ENCODE measurements at places on chromosomes 1 and 21.

GRCh38 chr1:201006450-201006849 is 17.1 kb downstream of the KIF21B start:
- no peak for DNase-seq

DNA sequence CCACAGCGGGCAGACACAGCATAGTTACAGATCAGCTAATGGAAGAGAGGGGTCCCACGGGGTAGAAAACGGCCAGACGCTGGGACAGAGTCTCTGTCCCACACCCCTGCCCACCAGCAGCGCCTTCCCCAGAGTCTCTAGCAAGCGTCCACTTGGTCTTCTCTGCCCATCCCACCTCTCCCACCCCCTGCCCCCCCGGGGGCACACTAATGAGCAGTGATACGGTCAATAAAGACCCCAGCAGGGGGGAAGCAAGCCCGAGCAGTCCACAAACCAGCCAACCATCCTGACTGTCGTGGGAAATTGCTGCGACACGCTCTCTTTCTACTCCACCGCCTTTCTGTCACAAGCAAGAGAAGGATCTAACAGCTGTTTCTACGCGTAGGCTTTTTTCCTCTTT is 374.7 kb downstream of the NPHP4 start:
- no peak for DNase-seq

DNA sequence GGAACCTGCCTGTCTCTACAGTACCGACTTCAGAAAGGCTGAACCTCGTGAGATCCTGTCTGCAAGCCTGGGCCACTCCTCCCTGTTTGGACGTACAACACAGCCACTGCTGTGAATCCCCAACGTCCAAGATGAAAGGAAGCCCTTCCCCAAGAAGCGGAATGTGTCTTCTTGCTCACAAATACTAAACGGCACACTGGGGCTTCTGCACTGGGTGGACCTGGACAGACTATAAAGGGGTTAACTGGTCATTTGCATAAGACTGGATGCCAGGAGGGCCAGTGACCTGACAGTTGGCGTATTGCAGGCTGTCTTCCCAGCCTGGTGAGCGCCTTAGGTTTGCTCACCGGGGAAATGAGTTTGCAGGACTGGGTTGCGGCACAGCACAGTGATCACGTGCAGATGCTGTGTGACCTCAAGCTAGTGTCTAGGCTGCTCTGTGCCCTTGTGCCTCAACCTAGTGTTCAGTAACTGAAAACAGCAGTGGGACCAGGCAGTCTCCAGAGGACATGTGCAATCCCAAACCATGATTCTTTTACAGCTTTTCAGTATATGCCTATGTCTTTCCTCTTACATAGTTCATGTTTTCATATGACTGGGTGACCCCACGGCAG is 19.5 kb upstream of the AJAP1 start:
- no peak for DNase-seq

- DNase-seq, result no peak
Observed at GRCh38 chr1:95370691-95371562, 136.9 kb downstream of the RWDD3 start.

DNA sequence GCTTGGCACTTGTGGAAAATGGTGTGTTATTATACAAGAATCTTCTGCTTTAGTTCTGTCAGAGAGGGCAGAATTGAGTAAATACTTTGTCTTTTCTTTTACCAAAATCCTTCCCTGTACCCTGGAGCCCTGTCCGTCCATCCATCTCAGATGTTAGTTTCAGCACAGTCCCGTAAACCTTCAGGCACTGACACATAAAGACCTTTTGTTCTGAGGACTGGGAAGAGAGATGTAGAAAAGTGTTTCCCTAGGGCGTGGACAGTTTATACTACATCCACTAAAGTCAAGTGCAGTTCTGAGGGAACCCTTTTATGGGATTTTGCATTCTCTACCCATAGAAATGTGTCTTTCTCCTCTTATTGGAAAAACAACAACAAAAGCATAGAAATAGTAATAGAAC is 162.4 kb downstream of the PDE4B start:
- no peak for DNase-seq

- DNase-seq, result no peak
Observed at GRCh38 chr21:28334407-28334806, 658.3 kb downstream of the LTN1 start.
